ENCODE measurements at places on chromosomes 2 and 18.

DNA sequence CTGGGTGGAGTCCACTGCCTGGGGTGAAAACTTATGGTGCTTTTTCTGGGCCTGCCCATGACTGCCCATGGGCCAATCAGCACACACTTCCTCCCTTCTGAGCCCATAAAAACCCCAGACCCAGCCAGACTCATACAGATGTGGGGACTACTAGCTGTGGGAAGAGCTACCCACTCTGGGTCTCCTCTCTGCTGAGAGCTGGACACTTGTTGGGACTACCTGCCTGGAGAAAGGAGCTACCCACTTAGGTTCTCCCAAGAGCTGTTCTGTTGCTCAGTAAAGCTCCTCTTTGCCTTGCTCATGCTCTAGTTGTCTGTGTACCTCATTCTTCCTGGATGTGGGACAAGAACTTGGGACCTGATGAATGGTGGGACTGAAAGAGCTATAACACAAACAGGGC is 119.6 kb upstream of the SLC38A11 start:
- DNase-seq, result no peak

DNA sequence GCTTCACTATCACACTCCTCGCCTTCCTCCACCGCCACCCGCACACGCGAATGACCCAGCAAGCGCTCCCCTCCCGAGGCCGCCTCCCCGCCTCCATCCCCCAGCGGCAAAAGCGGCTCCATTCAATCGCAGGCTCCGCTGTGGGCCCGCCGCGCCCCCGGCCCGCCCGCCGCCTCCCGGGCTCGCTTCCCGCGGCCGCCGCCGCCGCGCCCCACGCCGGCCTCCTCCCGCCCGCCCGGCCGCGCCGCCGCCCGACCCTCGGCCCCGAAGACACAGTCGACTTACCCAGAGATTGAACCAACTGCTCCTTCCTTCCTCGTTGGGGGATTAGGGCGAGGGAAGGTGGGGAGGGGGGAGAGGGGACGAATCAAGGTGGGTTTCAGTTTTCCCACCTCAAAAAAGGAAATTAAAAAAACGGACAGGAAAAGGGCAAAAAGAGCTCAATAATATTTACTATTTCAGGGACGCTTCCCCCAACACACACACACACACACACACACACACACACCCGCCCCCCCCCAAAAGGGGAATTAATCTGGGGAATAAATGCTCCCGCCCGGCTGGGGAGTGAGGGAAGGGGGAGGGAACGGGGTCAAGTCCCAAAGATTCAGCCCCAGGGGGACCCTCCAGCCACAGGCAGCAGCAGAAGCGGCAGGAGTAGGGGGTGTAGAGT is 743 bp downstream of the XPO1 start:
- no peak for DNase-seq

- peak; percentile 70 for DNase-seq
Observed at GRCh38 chr2:128473175-128474035, 154.7 kb upstream of the HS6ST1 start.

- DNase-seq, result no peak
Observed at GRCh38 chr18:54775686-54776085, 52.6 kb upstream of the RAB27B start.

GRCh38 chr18:69035756-69036155 is 237.9 kb downstream of the CCDC102B start:
- no peak for DNase-seq

GRCh38 chr18:30512872-30513271 is 529.7 kb downstream of the DSC3 start:
- no peak for DNase-seq

DNA sequence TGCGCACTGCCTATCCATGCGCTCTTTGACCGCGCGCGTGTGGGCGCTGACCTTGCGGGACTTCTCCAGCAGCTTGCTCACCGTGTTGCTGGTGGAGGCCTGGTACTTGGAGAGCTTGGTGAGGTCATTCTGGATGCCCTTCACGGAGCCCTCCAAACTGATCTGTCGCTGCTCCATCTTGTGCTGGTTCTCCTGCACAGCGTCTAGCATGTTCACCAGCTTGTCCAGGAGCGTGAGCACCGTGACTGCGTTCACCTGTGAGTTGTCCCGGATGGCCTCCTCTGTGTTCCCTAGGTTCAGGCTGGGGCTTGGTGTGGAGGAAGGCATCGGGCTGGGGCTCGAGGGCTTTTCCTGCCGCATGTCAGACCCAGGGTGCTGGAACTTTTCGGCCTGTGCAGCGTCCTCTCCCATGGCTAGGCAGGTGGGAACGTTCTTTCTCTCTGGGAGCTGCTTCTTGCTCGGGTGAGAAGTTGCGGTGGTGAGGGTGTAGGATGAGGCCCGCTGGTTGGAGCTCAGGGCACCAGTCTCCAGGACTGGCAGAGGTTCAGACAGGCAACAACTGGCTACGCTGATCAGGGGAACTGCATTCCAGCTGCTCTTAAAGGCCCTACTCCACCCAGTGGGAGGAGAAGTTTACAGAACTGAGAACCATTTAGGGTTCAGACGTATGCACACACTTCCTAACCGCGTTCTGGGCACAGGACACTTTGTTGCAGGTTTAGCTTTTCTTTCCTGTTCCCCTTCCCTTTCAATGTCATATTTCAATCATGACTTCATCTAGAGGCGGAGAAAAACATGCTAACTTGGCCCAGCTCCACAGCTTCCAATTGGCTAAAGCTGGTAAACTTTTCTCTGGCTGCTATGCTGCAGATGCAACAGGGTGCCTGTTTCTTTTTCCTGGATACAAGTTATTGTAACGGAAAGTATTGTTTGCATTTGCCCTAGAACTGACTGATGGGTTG is at the start of gene CAVIN2:
CAVIN2 (minus strand) TSS at position 574 of the 962 bp plus-strand sequence; CDS start at position 411, 163 bp downstream.
- no peak for DNase-seq

- no peak for DNase-seq
Observed at GRCh38 chr2:44778221-44778654, 163.3 kb upstream of the SIX3 start.

All from right renal cortex interstitium (tissue), 3 donors.